Cardiac septum (tissue), 1 donor: ENCODE measurements at places on chromosomes 1 and 21. TPM values are rescaled to one million over a fixed set of nuclear protein-coding genes. Genes with fewer than 3 reads are reported as not detected.

The RORC gene
- 5.9 TPM for total RNA-seq

The ATP1A4 gene
- total RNA-seq: 1.0 TPM

GRCh38 chr1:229017091-229017490 is 253.8 kb upstream of the RAB4A start:
- DNase-seq: no peak

- no peak for DNase-seq
These were observed 66.0 kb downstream of the BCAR3 start for GRCh38 chr1:93615582-93616150.
